ENCODE measurements at places on chromosomes 12 and 14.
A peak's percentile ranks its signal among the peaks of the same experiment; 100 is the strongest.

GRCh38 chr12:31021809-31022494, 51.7 kb upstream of the DDX11 start:
- DNase-seq: no peak

- DNase-seq: no peak
These were observed 121.0 kb upstream of the GARIN2 start for GRCh38 chr14:67068251-67068650.

DNA sequence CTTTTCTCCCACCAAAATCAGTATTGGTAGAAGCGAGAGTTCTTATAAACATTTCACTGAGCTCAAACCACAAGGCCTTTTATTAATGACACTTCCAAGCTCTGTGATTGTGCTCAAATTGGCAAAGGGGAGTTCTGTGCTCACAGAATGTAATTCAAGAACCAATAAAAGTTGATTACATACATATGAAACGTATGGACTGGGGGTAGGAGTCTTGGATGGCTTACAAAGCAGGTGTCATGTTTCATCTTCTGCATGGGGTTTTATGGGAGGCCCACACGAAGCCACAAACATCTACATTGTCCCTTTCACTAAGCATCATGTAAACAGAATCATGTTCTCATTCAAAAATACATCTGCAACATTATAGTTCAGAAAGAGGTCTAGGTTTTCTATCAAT, 828.3 kb downstream of the VRK1 start:
- DNase-seq: no peak

DNA sequence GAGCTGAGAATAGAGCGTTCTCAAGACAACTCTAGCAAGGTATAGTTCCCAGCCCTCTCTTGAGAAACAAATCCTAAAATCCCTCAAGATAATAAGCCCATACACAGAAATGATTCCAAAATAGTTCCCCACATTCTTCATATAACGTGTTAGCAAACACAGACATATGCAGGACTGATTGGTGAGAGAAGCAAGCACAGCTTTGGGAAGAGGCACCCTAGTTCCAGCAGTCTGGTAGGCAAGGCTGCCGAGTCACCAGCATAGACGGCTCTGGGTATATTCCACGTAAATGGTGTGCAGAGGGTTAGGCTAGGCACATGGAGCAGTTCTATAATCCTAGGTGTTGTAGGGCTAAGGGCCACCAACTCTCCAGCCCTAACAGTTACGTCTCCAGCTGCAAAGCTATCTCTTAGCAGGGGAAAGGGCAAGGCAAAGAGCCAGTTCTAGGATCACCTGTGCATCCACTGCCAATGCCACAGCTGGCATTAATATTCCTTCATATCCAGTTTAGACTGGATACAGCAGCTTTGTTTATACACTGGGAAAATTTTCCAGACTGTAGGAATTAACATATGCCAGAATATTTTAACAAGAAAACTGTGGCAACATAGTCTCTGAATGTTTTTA, 52.9 kb downstream of the SH2B3 start:
- no peak for DNase-seq

DNA sequence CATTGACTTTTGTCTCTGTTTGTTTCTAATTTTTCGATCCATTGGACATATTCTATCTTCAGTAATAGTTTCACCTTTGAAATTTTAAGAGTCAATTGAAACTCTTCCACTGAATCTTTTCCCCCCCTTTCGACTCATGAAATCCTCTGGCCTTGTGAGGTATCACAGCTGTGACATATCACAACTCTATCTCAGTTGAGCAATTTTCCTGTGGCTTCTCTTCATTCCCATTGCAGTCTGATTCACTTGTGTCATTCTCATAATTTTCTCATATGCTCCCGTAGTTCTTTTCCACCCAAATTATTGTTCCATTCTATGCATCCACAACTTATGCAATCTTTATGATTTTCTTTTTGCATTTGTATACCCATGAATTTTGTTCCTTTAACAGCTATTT, 261.6 kb downstream of the DACT1 start:
- peak; percentile 89 for DNase-seq

DNA sequence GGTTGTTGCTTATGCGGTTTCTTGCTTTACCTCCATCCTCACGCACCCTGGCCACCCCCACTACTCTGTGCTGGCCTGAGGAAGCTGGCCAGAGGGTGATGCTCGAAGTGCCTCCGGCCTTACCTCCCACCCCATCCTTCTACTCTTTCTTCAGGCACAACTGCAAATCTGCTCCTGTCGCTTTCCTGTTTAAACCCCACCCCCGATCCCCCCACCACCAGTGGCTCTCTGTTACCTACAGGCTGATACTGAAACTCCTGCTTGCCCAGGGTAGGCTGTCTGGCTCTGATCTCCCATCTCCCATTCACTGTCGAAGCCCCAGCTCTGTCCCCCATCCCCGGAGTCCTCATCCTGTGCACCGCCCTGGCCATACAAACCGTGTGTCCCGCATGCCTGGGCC, 111.5 kb downstream of the PRMT8 start:
- DNase-seq: no peak

GRCh38 chr14:72513965-72514659, 379.8 kb downstream of the DPF3 start:
- peak; percentile 65 for DNase-seq

DNA sequence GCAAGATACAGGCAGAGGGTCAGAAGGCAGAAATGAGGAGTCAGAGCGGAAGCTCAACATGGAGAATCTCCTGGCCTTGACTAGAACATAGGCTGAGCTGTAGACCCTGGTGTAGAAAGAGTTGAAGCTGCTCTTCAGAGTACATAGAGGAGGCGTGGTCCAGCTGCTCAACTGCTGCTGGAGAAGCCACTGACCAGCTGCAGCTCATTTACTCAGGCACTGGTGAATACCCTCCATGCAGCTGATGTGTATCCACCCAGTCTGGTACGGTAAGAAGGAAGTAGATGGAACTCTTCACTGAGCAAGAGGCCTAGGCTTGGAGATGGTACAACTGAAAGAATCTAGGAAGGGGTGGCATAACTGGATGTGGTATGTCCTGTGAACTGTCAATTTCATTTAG, 148.8 kb upstream of the DHRS4 start:
- DNase-seq: no peak

DNA sequence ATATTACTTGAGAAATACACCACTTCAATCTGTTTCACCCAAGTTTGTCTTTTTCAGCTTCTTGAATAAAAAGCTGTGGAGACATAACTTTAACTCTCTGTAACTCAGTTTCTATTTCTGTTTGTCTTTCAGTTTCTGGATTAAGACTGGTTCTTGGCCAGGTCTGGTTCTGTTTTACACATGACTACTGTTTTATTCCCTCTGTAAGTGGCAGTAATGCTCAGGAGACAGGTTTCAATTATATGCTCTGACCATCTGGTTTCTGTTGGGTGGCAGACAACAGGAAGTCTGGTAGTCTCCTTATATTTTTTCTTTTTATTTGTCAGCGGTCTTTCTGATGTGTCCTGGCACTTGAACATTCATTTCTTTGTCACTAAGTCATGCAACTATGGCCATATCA, 102.9 kb downstream of the RPS29 start:
- no peak for DNase-seq

DNA sequence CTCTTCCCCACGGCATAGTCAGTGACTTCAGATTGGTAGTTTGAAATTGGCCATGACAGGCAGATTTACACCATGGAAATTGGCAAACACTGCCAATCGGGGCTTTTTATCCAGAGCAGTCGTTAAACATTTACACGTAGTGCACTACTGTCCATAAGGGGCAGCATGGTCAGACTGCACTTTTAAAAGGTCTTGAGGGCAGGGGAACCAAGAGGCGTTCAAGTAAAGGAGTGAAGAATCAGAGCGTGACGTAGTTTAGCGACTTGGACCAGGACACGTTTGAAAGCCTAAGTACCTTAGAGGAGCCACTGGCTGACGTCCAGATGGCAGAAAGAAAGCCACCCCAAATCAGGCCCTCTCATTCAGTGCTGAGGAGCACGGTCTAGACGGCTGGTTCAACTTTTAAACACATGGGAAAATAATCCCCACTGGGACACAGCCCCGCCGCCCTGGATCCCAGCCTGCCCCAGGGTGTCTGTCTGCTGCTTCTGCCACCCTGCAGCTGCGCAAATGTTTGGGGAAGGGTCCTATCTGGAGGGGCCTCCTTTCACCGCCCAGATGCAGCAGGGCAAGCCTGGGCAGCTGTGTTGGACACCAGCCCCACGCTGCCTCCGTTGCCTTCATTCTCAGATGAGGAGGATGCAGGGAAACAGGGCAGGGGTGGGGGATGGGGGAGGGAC, 52.5 kb upstream of the PPP2R5C start:
- no peak for DNase-seq

DNA sequence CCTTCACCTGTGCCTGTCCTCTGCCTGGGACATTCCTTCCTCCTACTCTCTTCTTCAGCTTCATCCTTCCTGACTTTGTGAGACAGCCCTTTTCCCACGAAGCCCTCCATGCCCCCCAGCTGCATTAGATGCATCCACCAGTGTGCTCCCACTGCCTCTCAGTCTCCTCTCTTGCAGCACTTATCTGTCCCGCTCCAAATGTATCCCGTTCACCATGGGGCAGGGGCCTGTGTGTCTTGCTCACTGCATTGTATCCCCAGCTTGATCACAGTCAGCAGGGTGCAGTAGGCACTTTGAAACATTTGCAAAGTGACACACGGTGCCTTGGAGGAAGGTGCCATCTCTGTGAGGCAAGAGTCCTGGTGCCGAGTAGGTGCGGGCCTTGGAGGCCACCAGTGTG, 104.0 kb downstream of the SLC25A47 start:
- no peak for DNase-seq

GRCh38 chr14:68178282-68178681, 358.7 kb downstream of the RAD51B start:
- DNase-seq: no peak

- no peak for DNase-seq
These were observed 163.8 kb downstream of the RPL10L start for GRCh38 chr14:46487582-46488350.

DNA sequence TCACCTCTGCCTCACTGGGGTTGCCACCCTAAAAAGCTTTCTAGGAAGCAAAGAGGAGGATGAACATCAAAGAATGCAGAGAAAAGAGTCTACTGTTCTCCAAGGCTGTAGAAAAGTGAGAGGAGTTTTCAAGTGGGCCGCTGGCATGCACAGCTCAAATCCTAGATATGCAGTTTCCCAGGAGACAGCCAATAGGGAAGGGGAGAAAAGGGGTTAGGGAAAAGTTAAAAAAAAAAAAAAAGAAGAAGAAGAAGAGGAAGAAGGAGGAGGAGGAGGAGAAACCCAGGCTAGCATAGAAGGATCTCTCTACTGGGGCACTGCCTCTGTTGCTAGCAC, 682 bp downstream of the BATF start:
- DNase-seq: no peak

GRCh38 chr12:4282892-4283511, 9.4 kb downstream of the CCND2 start:
- no peak for DNase-seq

DNA sequence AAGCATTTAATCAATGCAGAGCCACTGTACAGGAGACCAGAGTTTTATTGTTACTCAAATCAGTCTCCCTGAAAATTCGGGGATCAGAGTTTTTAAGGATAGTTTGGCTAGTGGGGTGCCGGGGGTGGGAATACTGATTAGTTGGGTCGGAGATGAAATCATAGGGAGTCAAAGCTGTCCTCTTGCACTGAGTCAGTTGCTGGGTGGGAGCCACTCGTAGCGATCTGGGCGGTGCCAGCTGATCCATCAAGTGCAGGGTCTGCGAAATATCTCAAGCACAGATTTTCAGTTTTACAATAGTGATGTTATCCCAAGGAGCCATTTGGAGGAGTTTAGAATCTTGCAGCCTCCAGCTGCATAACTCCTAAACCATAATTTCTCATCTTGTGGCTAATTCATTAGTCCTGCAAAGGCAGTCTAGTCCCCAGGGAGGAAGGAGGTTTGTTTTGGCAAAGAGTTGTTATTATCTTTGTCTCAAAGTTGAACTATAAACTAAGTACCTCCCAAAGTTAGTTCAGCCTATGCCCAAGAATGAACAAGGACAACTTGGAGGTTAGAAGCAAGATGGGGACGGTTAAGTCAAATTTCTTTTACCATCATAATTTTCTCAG, 169.4 kb upstream of the PLEKHG7 start:
- no peak for DNase-seq

DNA sequence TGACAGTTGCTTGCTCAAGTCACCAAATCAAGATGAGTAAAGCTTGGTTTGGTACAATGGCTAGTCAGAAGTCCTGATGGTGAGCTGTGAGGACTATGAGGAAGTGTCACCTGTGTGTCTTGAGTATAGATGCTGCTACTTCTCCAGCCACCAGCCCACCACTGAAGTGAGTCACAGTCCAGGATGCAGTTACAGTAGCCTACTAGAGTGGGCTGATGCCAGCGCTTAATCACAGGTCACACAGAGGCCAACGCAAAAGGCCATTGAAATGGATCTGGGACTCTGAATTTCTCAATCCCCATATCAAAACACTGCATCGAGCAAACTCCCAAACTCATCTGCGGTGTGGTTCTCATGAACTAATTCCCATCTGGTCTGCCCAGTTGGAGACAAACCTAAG, 223.1 kb downstream of the ANO6 start:
- no peak for DNase-seq

DNA sequence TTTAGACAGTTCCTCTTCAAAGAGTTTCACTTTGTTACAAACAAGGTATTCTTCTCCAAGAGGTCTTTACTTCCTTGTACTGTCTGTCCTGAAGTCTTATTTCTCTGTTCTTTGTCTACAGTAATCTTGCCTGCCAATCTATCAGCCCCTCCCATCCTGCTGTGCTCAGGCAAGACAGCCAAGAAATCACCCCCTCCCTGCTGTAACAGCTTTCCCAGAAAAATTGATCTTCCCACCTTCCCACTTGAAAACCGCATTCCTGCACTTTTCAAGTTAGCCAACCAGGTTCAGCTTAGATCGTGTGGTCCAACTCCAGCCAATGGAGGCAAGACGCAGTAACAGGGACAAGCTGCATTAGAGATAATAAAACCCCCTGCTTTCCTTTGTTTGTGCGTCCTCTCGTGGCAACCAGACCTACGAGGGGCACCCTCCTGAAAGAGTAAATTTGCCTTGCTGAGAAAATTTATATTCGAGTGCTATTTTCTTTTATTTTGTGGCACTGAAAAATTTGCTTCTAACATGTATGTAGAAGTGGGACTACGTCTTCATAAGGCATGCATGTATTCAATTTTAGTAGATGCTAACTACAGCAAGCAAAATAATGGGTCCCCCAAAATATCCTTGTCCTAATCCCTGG, 46.5 kb upstream of the ESR2 start:
- no peak for DNase-seq

DNA sequence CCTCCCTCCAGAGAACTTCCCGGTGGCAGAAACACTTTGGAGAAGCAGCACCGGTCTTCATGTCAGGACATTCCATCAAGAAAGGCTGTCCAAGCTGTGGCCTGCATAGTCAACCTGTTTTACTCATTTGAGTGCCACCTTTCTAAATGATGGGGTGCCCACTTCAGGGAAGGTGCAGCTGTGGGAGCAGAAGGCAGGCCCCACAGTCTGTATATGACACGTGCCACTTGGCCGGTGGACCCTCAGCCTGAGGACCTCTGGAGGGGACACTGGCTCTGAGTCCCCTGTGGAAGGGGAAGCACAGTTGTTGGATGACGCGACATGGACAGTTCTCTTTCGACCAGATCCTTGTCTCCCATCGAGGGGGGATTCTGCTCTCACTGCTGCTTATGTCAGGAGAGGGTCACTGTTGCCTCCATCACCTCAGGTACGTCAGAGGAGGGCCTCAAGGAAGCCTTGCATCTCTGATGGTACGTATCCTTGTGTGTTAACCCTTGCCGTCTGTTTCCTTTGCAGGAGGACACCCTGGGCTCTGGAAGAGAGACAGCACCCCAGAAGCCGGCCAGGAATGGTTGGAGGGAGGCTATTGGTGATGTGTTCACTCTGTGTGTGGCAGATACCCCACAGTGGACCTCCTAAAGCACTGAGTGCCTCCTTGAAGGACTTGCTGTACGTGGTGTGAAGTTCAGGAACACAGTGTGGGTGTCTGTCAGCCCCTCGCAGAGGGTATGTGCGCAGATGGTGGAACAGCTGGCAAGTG, 132.1 kb upstream of the RTL1 start:
- no peak for DNase-seq

All from mesenchymal stem cell (in vitro differentiated cells and primary cell).